Stimulated activated CD4-positive, alpha-beta T cell treated with anti-CD3 and anti-CD28 coated beads, Interleukin-1b, Interleukin-23, amount 100 ng/mL, for 4 hours (primary cell): ENCODE measurements at places on chromosomes 11 and 22.

- no peak for DNase-seq
These were observed 131.0 kb downstream of the TBC1D22A start for GRCh38 chr22:46893281-46894020.

GRCh38 chr22:27888310-27888709 is 30.7 kb downstream of the PITPNB start:
- no peak for DNase-seq

DNA sequence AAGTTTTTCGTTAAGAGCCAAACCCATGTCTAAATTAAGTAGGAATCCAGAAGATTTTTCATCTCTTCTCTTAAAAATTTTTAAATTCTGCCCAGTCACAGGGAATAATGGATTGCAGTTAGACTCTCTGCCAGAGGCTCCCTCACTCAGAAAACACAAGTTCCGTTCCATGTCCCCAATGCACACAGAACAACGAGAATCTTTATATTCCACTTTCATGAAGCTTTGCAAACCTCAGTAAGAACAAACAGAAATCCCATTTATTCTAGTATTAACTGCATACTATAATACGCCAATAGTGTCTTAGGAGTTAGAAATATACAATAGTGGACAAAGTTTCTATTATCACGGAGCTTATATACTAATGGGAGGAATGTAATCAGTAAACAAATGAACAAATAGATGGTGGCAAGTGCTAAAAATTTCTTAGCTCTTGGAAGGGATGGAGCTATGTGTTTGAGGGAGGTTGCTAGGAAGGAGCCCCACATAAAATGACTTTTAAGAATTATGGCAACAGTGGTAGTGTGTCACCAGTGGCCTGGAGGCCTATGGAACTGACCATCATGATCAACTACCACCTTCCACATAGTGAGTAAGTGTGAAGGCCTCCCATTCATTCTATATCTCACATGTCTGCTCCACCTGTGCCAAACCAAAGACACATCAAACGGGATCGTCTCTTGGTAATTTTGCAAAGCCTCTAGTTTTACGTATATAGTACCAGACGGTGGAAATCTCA is 24.9 kb downstream of the PICALM start:
- DNase-seq = no peak

DNA sequence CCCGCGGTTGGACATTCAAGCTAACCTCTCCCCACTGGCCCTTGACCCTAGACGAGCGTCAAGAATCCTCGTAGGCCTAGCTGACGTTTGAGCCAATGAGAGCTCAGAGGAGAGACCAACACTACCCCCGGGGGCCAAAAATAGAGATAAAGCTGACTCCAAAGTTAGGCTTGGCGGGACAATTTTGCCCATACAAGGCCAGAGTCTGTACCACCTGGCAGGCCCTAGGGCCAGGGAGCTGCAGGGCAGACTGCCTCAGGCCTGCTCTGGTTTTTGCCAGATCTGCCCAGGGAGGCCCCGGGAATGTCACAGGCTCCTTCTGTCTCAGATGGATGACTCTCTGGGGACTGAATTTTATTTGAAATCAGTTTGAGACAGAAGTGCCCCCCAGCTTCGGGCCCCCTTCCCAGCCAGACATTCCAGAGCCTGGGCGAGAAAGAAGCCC is 40.8 kb upstream of the ACCSL start:
- no peak for DNase-seq

GRCh38 chr11:2525166-2525861 is 80.5 kb downstream of the KCNQ1 start:
- DNase-seq = no peak

GRCh38 chr22:39133871-39134270 is 18.6 kb downstream of the CBX7 start:
- DNase-seq = no peak

- no peak for DNase-seq
These were observed 4.9 kb downstream of the TCP11L1 start for GRCh38 chr11:33044285-33044756.

DNA sequence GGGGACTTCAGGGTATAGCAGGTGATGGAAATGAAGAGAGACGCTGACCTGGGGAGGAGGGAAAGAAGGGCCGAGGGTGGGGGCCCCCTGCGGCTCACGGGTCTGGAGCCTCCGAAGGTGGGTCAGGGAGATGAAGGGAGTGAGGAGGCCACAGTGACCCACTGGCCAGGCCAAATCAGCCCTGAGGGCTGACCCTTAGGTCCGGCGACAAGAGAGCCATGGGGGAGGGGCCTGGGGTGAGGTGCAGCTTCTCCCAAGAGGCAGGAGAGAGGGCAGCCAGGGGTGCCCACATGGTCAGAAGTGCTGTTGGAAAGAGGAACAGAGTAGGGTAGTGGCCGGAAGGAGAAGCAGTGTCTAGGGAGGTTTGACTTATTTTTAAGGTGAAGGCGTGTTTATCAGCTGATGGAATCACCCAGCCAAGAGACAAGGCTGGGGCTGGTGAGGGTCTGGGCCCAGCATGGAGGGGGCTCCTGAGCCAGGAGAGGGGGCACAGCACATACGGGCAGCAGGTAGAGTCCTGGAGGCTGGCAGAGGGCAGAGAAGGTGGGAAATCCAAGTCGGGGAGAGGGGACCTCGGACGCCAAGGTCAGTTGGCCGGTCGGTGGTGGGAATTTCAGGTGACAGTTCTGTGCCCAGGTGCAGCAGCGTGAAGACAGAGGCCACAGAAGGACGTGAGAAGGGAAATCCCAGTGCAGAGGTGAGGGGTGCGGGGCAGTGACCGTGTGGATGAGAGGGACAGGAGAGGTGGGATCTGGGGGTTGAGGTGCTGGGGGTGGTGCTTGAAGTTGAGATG is 49.0 kb downstream of the LINC01488 start:
- no peak for DNase-seq

DNA sequence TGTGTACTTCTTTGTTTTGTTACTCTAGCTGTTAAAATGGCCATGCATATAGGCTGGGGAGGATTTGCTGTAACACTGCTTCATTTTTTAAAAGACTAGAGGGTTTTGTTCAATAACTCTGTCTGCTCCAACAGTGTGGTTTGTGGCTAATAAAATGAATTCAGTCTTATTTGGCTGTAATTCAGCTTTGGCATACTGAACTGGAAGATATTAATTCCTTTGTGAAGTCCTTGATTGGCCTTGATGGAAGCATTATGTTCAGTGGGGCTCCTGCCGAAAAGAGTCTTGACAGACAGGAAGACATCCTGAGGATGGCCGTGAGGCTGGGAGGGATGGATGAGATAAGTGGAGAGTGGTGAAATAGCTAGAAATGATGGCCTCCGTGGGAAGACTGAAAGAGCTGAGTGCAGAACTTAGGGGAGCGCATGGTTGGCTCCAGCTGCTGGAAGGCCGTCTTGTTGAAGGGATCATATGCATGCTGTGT is 44.8 kb upstream of the MYO18B start:
- DNase-seq = no peak

DNA sequence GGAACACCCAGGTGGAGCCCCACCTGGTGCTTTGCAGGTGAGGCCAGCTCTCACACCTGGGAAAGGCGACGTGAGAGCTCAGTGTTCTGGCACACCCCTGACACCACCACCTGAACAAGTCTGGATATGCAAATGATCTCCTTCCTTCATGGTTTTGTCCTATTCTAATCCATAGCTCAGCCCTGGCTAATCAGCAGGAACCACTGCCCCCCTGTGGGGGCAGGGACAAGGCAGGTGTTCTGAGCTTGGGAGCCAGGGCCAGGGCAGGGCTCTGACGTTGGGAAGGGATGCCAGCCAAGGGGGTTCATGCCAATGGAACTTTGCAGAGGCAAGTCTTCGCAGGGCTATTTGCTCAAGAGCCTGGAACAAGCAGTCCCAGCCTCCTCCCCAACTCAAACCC is 144.2 kb downstream of the TRIM29 start:
- DNase-seq = no peak

DNA sequence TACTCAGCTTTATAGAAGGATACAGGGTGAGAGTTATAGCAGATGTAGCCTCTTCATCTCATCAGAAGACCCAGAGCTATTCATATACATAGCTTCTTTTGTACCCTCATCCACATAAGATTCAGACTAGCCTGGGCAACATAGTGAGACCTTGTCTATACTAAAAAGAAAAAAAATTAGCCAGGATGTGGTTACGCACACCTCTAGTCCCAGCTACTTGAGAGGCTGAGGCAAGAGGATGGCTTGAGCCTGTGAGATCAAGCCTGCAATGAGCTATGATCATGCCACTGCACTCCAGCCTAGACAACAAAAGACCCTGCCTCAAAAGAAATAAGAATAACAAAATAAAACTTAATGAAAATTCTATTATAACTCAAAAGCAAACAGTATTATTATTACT is 36.7 kb upstream of the B3GNT6 start:
- no peak for DNase-seq

DNA sequence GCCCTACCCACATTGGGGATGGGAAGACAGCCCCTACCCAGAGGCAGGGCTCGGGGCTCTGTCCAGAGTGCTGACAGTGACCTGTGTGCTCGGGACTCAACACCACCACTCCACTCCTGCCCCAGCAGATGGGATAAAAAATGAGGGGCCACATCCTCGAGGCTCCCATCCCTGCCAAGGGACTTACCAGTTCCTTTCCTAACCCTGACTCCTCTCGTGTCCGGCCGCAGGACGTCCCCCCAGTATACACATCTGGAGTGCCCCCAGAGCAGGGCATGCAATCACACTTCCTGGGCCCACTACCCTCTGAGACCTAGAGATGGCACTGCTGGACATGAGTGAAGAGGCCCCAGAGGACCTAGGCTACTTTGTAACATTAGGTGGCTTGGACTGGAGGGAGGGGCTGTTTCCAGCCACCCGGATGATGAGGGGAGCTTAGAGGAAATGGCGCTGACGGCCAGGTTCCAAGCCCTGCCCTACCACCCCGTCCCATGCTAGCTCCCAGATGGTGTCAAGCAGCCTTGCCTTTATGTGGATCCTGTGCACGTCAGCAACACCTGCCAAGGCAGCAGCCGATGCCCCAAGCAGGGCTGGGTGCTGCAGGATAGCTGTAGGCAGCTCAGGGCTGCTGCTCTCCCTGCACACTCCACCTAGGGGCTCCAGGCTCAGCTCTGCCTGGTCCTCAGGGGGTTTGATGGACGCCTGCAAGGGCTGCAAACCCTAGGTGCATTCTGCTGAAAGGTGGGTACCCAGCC is 86.6 kb downstream of the DGCR2 start:
- DNase-seq = no peak

GRCh38 chr22:33807470-33807869 is 112.8 kb downstream of the LARGE1 start:
- no peak for DNase-seq

DNA sequence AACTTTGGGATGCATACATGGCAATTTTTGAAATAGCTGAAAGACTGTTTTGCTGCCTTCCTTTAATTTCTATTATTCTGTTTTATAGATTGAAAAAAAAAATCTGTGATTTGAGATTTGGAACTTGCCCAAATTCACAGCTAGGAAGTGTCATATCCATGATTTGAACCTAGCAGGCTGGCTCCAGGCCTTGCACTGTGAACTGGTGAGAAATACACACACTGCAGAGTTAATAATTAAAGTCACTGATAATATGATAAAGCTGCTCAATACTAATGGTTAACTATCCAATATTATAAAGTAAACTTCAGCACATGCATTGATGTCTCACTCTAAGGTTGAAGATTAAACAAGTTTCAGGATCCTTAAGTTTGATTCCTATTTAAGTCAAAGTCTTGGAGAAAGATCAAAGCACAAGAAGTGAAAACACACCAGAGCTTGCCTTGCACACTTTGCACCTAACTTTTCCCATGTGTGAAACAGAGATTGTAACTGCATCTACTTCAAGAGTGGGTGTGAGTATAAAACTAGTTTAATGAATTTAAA is 150.6 kb upstream of the CCDC179 start:
- DNase-seq = no peak

DNA sequence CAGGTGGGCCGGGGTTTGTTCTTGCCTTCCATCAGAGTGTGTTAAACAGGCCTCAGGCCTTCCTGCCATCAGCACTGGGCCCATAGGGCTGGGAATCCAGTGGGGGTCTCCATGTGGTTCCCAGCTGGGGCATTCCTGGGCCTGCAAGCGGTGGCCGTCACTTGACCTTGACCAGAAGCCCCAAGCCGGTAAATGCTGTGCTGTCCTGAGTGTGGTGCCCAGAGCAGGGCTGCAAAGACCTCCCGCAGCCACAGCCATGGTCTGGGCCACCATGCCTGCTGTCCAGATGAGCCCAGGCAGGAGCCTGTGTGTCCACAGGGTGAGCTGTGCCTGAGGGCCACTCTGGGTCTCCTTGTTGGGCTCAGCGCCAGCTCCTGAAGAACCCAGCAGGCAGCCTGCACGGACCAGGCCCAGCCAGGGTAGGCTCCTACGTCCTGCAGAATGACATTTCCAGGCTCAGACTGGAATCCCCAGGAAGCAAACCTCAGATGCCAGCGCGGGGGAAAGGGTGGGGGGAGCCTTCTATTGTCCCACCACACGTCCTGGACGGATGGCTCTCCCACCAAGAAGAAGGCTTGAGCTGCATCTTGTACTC is 117.3 kb downstream of the KCNQ1OT1 start:
- DNase-seq = no peak

DNA sequence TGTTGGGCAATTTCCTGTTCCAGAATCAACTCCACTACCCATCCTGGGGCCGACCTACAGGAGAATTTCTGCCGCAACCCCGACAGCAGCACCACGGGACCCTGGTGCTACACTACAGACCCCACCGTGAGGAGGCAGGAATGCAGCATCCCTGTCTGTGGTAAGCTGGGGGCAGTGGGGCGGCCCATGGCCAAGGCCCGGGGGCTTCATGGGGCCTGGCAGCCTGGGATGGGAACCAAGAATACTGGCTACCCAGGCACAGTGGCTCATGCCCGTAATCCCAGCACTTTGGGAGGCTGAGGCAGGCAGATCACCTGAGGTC is 4.3 kb downstream of the F2 start:
- no peak for DNase-seq

- no peak for DNase-seq
These were observed 44.4 kb downstream of the GDPD5 start for GRCh38 chr11:75481223-75481921.

DNA sequence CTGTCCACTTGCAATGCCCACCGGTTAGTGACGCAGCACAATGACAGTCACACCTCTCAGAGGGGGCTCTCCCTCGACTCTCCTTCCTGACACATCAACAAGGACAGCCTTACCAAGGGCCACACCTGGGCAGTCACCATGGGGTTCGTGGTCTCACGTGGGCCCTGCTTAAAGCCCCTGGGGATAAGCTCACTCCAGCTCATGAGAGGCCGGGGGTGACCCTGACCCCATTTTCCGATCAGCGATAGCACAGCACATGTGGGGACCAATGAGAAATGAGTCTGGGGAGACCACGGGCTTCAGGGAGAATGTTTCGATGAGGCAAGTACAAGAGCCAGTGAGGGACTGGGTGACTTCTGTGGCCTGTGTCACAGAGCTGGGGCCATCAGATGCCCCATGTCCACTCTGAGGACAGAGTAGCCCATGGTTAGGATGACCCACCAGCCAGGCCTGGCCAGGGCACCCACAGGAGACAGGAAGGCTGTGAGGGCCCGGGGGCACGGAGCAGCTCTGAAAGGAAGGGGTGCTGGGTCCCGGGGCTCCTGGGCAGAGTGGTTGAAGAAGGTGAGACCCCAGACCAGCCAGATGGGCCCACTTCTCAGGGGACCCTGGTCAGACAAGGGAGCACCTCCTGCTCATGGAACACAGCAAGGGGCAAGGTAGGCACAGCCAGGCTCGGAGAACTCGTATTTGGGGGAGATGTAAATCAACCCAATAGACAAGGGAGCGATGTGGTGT is 128.8 kb downstream of the MED15 start:
- no peak for DNase-seq

GRCh38 chr11:35337136-35337913 is 82.0 kb downstream of the SLC1A2 start:
- DNase-seq = no peak

GRCh38 chr11:5348551-5349194 is 2.6 kb upstream of the OR51B6 start:
- DNase-seq = no peak
